ENCODE measurements at places on chromosomes 11 and 22.

DNA sequence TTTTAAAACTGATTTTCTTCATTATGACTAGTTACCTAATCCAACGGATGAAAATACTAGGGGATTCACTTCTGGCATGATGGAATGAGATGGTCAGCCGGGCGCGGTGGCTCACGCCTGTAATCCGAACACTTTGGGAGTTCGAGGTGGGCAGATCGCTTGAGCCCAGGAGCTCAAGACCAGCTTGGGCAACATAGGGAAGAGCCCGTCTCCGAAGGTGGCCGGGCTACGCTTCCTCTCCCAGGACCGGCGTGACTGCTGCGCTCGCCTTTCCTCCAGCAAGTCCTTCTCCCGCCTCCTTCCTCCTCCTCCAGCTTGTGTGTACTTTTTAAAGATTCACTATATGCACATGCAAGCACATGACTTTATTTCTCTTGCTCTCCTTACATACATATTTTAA lies 505.4 kb upstream of the CCDC90B start:
- DNase-seq = no peak

DNA sequence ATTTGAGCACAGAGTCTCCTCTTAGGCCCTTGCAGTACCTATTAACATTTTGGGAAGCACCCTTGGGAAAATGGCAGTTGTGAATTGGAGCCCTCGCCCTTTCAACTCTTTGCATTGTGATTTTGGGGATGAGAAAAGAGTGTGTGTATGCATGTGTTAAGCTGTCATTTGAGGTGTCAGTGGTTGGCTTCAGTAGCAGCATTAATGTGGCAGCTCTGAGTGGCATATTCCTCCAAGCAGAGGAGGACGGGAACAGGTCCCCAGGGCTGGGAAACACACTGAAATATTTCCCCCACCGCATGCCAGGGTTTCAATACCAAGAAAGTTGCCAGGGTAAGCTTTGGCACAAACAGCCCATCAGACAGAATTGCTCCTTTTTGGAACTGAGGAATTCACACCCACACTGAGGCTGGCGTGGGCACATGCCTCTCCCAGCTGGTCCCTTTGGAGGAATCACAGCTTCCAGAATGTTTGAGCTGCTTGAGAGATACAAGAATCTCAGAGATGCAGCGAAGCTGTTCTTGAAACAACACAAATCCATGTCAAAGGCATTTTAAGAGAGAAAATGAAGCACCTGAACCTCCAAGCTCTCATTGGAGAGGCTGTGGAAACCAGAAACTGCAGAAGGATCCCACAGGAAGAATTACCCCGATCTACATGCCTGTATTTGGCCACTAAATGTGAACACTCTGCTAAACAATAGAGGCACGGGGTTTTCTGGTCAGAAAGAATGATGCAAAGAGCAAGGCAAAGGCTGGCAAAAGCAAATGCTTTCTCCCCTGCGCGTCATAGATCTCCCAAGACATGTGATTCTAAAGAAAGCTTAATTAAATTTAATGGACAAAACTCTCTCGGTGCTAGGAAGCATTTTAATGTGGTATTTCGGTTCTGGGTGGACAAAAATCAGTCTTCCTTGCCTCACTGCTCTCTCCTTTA lies 67.2 kb upstream of the RCN1 start:
- DNase-seq = no peak

- no peak for DNase-seq
Measured at GRCh38 chr11:73217131-73217809, 811 bp upstream of the P2RY2 start.

GRCh38 chr11:83063073-83063754 lies 8.5 kb downstream of the RAB30 start:
- no peak for DNase-seq

DNA sequence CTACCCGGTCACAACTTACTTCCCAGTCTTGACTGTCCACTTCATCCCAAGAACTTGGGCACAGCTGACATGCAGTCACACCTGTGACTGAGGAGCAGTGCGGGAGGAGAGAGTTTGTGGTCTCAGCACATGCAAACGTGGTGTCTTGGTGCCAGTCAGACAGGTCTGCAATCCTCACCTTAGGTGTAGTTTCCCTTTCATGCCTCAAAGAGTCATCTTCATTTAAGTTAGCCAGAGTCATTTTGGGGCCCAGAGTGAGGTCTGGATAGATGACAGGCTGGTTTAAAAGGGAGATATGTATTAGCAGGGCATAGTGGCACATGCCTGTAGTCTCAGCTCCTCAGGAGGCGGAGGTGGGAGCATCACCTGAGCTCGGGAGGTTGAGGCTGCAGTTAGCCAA lies 108.5 kb upstream of the SORL1-AS1 start:
- DNase-seq = no peak

- no peak for DNase-seq
Measured at GRCh38 chr22:46750530-46750800, 12.0 kb upstream of the TBC1D22A start.

DNA sequence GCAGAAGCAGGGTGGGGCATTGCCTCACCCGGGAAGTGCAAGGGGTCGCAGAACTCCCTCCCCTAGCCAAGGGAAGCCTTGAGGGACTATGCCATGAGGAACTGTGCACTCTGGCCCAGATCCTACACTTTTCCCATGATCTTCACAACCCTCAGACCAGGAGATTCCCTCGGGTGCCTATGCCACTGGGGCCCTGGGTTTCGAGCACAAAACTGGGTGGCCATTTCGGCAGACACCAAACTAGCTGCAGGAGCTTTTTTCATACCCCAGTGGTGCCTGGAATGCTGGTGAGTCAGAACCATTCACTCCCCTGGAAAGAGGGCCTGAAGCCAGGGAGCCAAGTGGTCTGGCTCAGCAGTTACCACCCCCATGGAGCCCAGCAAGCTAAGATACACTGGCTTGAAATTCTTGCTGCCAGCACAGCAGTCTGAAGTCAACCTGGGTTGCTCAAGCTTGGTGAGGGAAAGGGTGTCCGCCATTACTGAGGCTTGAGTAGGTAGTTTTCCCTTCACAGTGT lies 573.7 kb upstream of the ANO3 start:
- DNase-seq = no peak

DNA sequence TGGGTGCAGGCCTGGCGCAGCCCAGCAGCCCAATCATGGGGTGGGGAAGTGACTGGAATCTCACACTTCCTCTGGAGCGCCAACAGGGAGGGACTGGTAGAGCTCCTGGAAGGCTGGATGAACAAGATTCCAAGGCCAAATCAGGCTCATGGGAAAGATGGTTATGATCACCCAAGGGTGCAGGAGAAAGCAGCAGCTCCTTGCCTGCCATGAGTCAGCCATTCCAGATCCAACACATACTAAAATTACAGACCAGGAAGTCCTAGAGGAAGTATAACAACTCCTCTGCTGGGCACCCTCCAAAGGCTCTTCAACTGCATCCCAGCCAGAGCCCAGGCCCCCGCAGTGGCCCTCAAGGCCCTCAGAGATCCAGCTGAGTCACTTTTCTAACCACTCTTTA lies 427.3 kb downstream of the TENM4 start:
- no peak for DNase-seq

- no peak for DNase-seq
Measured at GRCh38 chr22:40001800-40002577, 7.2 kb downstream of the FAM83F start.

DNA sequence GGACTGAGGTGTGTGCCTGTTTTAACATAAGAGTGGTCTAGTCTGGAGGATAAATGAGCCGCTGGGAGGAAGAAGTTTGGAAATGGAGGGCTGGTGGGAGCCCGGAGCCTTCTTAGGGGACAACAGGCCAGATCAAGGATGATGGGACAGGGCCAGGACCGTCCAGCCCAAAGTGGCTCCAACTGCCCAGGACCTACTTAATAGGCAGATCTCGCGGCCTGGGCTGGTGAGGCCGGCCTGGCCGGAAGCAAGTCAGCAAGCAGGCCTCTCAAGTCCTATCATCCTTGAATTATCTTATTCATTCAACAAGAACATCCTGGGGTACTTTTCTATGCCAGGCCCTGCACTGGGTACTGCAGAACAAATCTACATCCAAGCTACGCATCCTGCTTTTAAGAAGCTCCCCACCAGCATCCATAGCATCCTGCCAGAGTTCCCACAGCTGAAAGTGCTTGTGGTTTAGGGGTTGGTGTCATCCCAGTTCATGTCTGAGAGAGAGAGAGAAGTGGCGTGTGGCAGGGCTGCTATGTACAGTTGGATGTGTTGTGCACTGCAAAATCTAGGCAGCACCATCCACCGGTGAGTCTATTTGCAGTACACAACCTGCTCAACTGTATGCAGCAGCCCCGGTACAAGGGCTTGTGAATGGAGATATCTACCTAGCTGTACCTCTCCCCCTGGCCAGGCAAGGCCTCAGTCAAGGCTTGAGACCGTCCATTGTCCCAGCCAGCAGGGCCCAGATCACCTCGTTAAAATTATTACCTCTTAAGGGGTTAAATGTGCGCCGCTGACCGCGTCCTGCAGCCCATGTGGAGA lies 82.1 kb downstream of the FBLN1 start:
- DNase-seq = no peak

DNA sequence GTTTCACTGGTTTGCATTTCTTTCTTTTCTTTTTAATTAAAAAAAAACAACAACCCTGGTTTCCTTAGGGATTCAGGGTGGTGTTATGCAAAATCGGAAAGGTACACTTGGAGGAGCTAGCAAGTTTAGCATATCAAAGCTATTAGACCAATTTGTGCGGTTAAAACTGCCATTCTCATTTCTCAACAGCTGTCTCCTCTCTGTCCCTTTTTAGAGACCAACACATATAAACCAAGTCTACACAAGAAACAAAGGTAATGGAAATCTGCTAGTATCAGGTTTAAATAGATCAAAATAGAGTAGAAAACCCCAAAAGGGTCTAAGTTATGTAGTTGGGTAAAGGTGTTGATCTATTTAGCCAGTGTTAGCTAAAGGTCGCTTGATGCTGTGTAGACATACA lies 1.7 kb upstream of the SESN3 start:
- DNase-seq = no peak

DNA sequence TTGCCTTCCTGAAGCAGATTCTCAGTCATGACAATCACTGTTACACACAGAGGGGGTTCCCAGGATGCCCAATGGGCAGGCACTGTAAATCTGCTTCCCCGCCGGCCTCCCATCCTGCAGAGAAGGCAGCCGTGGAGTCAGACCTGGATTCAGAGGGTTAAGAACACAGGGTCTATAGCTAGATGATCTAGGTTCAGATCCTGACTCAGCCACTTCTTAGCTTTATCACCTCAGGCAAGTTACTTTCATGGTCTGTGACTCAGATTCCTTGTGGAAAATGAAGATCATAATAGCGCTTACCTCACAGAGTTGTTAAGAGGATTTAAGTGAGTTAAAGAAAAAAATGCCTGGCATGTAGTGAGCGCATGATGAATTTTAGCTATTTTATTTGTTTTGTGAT lies 95.9 kb downstream of the TIMP3 start:
- DNase-seq = no peak

DNA sequence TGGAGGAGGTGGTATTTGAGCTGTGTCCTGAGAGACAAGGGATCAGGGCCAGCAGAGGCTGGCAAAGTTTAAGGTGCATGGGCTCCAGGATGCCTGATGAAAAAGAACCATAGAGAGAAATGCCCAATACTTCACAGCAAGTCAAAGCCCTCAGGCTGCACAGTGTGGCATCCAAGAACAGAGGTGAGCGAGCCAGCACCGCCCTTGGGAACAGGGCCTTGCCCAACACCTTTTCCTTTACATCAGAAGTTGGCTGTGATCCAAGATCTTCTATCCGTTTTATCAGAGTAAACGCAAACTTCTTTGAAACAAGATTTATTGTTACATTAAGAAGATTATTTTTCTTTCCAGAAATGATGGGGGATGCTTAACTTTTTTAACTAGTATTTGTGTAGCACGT lies 1.4 kb downstream of the B3GNT6 start:
- DNase-seq = no peak

GRCh38 chr11:94897330-94897768 lies 76.0 kb downstream of the CWC15 start:
- DNase-seq = peak; percentile 11

DNA sequence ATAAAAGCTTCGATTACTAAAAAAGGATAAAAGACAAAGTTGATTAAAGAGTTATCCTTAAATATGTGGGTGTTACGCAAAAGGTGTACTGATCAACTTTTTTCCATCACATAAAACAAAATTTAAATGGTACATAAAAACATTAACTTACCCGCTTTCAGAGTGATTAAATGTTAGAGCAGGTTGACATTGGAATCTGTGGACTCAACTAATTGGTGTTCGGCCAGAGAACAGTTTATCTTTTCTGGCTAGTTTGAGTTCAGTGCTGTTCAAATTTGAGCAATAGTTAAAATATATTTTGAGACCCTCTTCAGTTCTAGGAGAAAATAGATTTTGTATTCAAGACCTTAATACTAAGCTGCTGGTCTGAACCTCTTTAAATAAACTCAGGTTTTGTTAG lies 56.1 kb downstream of the ATM start:
- DNase-seq = no peak

DNA sequence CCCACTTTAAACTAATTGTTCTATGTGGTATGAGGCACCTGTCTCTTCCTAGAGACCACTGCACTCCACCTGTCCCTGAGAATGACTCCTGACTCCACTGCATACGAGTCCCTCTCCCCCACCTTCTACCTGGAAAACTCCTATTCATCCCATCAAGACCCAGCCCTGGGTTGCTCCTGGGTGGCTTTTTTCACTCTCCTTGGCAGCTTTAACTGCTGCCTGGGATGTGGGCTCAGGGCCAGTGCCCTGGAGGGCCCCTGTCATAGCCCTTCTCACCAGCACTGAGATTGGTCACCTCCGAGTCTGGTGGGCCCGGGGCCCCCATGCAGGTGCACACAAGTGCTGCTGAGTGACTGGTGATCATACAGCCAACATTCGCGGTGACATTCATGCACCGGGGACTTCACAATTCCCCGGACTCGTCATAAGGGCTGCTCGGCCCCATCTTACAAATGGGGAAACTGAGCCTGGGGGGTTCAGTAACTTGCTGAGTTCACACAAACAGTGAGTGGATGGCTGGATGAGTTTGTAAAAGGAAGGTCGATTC lies 25.9 kb upstream of the TOLLIP start:
- DNase-seq = no peak
